ENCODE measurements at places on chromosomes 7 and 10. TPM values are rescaled to one million over a fixed set of nuclear protein-coding genes. Genes with fewer than 3 reads are reported as not detected.

GRCh38 chr10:94006591-94007550, 13.1 kb downstream of the PLCE1 start:
- DNase-seq: peak; percentile 68

GRCh38 chr10:3532644-3533043, 252.4 kb downstream of the KLF6 start:
- no peak for DNase-seq

- DNase-seq: no peak
These were observed 52.5 kb upstream of the CAMK2B start for GRCh38 chr7:44377681-44378421.

- peak; percentile 16 for DNase-seq
These were observed 134.0 kb downstream of the TCF7L2 start for GRCh38 chr10:113084031-113084430.

DNA sequence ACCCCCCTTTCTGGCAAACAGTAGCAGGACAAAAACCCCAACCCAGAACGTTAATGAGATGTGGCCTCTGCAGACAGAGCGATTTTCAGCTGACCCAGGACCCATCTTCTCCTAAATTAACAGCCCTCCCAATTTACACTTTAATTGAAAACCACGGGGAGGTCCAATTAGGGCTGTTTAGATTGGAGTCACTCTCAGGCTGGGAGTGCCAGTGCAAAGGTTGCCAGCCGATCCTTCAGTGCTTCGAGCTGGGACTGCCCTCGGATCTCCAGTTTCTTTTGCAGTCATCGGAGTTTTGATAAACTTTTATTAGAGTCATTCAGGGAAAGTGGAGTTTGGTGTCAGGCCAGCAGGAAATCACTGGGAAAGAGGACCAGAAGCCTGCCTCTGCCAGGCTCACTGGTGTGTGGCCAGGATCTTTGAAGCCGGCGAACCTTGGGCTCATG, 108.0 kb downstream of the DOCK1 start:
- DNase-seq: no peak

DNA sequence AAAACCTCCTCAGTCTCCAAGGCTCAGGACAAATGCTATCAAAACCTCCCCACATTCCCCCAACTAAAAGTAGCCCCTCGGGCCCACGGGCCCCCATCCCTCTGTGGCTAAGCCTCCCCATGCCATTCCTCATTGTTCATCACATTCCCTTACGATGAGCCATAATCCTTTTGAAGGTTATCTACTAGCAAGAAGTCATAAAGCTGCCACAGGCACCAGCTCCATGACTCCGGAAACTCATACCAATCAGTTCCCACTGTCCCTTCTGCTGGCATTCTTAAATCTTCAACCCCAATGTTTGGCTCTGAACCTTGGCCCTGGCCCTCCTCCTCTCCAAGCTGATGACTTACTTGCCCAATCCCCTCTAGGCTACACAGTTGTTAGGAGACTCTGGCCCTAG, 19.4 kb upstream of the TM9SF3 start:
- peak; percentile 57 for DNase-seq

DNA sequence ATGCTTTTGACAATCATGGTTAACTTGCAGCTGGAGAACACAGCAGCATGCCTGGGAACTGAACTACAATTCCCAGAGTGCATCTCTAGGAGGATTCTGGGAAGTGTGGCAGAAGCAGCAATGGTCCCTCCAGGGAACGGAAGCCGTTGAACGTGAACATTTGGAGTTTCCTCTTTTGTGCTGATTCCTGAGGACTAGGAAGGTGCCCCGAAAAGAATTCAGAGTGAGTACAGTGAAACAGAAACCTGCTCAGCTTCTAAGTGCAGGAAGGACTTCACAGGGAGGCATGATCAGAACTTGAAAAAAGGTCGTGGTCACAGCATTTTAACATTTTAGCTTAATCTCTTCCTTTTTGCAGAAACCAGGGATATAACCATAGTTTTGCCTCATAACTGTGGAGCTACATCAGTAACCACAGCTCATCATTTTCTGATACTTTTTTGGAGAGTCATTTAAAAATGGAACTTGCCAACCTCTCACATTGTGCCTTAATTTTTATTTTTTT, at the start of gene NUDT13:
TSS of gene NUDT13 (plus strand) at position 111 of the 505 bp plus-strand sequence. CDS start 3,911 bp downstream, outside the sequence.
- peak; percentile 68 for DNase-seq

DNA sequence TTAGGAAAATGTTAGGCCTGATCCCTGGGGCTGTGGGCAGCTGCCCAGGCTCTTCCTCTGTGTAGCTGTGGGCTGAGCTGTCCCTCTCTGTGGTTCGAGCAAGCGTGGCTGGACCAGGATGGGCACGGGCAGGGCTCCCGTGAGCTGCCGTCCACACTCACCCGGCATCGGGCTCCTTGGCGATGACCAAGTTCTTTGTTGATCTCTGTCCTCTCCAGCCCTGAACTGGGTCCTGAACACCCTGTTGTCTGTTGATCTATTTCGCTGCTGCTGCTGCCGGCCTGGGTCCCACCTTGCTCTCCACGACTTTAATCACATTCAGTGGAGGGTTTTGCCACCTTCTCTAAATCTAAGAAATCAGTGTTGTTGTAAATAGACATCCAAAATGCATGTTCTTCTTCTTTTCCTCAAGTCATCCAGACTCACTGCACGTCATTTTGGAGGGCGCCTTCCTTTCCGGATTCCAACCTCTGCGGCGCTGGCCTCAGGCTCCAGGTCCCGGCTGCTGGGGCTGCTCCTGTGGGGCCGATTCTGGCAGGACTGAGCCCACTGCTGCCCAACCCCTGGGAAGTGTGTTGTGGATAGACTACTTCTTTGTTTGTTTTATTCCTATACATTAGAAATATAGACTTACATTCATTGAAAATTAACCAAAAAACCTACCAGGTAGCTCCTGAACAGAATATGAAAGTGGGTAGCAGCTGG, 100.6 kb downstream of the DYNC2I1 start:
- no peak for DNase-seq

GRCh38 chr10:36676756-36677430, 448.5 kb upstream of the ANKRD30A start:
- DNase-seq: no peak

DNA sequence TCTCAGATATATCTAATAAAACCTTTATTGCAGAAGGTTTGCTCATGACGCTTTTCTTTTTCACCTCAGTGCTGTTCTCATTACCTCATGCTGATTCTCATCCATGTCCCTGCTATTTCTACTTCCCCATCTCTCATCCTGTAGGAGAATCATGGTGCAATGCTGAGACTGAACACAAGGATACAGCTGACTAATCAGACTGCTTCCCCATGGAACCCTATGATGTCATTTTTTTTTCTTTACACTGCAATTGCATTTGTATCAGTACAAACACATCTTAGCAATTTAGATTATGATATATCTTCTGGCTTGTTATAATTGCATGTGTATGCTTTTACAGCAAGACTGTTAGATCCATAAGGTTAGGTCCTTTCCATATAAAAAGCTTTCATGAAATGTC, 93.7 kb downstream of the SEMA3A start:
- DNase-seq: peak; percentile 22

DNA sequence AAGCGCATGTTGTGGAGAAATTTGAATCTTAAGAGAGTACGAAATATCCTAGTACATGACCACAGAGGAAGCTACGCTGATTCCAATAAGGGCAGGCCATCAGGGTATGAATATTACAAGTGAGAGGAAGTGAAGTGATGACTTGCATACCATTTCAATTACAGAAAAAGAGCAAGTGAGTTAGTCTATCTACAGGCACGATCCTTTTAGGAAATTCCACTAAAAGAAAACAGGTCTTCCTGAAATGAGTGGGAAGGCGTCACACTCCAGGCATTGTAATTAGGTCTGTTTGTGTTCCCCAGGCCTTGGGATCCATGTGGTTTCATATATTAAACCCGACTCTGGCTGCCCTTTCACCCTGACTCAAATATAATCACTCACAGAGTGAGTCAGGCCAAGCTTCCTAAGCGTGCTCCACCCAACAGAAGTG, 152.5 kb downstream of the SEMA3A start:
- DNase-seq: peak; percentile 82

ZNF503 gene
- total RNA-seq: 9.8 TPM

ANKRD2 gene
- 0.30 TPM for total RNA-seq

CYP3A5 gene
- 0.71 TPM for total RNA-seq

GPR26 gene
- not detected for total RNA-seq
